ENCODE measurements at places on chromosomes 2 and 18.

DNA sequence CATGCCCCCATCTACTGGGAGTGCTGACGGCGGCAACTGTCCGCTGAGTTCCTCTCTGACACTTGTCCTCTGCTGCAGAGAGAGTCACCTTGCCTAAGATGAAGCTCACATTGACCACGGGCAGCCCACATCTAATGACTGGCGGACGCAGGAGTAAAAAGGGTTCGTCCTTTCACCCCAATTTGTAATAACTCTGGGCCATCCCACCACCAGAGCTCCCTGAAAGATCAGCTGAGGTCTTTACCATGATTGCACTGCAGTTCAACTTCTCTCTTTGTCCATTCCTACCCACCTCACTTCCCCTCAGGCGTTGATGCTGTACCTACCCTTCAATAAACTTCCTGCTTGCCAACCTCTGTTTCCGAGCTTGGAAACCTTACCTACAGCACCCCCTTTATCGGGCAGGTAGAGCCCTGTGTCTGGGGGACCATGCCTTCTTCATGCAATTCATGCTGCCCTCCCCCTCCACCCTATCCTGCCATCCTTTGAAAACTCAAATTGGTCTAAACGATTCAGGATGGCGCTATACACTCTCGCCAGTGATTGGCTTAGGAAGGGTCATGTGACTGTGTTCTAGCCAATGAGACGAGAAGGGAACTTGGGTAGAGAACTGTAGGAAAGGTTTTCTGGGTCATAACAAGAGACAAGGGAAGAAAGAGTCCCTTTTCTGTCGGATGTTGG is 10.3 kb upstream of the B3GNT2 start:
- DNase-seq = no peak

DNA sequence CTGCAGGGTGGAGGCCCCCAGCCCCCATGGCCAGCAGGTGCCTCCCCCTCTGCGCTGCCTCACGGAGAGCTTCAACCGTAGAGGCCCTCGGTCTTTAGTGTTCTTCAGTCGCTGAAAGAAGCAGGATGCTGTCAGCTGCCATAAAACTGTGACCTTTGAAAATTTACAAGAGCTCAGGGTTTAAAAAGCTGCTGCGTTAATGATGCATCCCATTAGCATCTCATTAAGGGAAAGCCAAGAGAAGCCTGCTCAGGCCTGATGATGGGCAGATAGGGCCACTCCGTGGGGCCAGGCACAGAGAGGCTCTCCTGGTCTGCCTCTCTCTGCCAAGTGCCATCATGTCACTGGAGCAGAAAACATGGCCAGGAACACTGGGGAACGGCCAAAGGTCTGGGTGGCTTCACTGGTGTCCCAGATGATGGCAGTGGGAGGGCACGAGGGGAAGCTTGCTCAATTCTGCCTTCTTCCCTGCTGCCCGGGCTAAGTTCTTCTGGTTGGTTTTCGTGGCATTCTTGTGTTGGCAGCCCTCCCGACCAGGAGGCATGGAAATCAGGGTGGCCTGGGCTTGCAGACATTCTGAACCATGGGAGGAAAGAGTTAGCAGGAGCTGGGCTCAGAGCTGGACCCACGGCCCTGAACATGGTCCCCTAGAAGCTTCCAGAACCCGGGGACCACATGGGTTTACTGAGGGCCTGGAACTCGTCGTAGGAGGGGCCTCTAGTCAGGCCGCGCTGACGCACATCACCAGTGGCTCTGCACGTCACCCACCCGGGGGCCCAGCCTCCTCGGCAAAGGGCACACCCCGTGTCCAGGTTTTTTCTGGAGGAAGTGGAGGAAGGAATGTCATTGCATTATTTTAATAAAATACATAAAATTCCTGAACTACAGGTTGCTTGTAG is 250.7 kb downstream of the KLHL29 start:
- DNase-seq = no peak

- no peak for DNase-seq
Observed at GRCh38 chr2:102367331-102367971, 11.9 kb downstream of the IL18R1 start.

- no peak for DNase-seq
Observed at GRCh38 chr18:12656938-12657683, 796 bp downstream of the SPIRE1 start.

DNA sequence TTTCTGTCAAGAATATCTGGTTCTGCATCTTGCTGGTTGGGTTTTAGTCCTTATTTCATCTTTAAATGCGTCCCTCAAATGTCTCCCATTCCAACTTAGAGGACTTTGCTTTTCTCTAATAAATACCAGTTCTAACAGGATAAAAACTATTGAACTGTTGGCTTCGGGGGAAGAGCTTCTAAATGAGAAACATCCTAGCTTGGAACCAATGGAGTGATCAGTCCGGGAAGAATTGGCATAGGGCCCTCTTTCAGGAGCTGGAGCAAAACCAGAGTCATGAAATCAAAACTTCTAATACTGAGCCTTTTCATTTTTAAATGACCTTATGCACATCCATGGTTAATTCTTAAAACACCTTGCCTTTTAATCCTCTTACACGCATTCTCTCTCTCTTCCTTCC is 401.6 kb upstream of the SMIM21 start:
- no peak for DNase-seq

DNA sequence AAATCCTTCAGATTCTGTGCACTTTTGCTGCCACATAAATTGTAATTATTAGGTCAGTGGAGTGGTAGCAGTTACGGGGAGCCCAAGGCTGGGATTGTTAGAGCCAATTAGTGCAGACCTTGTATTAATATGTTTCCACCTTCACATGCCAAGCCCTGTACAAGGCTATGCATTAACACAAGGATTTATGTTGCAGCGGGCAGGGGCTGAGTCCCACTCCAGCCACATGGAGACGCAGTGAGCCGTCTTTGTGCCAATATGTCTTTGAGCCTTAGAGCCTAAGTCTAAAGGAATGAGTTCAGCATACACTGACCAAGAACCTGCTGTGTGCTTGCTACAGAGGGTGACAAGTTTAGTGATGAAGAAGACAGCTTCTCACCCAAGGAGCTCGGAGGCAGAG is 238.2 kb downstream of the TSN start:
- no peak for DNase-seq

GRCh38 chr2:128037649-128038048 is 9.8 kb upstream of the SAP130 start:
- DNase-seq = no peak

GRCh38 chr2:140650825-140651224 is 1480.0 kb downstream of the LRP1B start:
- DNase-seq = no peak

- no peak for DNase-seq
Observed at GRCh38 chr2:233938676-233939370, 21.6 kb downstream of the TRPM8 start.

GRCh38 chr2:10233131-10234012 is 69.3 kb upstream of the HPCAL1 start:
- no peak for DNase-seq

GRCh38 chr2:227464851-227465250 is 7.1 kb upstream of the AGFG1 start:
- no peak for DNase-seq

- no peak for DNase-seq
Observed at GRCh38 chr2:190635781-190636180, 13.1 kb upstream of the NAB1 start.

- no peak for DNase-seq
Observed at GRCh38 chr2:37324536-37324785, 172 bp downstream of the PRKD3 start.

- DNase-seq = no peak
Observed at GRCh38 chr2:240685771-240686371, 3.2 kb upstream of the AQP12B start.

DNA sequence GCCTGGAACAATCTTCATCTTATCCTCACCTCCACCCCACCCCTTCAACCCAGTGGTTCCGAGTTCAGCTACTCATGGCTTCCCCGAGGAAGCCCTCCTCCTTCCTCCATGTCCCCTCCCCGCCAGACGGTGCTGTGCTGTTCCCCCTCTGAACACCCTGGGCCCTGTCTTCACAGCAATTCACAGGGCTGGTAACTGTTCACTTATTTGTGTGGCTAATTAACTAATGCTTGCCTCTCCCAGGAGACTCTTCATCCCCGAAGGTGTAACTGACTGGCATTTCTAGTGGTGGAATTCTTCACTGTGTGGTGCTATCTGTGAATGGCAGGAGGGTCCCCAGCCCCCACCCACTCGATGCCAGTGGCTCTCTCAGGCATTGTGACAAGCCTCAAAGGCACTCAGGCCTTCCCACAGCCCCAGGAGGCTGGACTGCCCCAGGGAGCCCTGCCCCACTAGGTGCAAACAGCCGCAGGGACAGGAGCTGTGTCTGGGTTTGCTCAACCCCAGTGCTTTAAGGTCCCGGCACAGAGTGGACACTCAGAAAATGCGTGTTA is 133.7 kb upstream of the ID2 start:
- no peak for DNase-seq

GRCh38 chr18:8845506-8845905 is 140.2 kb downstream of the MTCL1 start:
- no peak for DNase-seq

DNA sequence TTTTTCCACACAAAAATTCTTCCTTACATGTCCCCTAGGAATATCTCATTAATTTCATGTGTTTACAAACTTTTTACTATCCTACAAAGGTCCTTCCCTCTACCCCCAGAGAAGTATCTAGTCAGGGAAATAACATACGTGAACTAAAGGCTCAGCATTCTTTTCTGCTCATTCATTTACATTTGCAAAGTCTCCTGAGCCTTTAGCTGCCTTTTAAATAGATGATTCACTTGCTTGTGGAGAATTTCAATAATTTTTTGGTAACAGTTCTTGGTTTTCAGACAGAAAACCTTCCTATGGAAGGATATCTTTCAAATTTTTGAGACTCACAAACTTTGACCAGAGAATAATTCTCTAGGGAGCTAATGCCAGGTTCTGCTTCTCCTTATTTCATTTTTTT is 81.5 kb upstream of the RMDN2 start:
- no peak for DNase-seq

- no peak for DNase-seq
Observed at GRCh38 chr2:60947056-60947455, 65.7 kb downstream of the REL start.

GRCh38 chr18:38198956-38199355 is 633.4 kb upstream of the CELF4 start:
- no peak for DNase-seq

DNA sequence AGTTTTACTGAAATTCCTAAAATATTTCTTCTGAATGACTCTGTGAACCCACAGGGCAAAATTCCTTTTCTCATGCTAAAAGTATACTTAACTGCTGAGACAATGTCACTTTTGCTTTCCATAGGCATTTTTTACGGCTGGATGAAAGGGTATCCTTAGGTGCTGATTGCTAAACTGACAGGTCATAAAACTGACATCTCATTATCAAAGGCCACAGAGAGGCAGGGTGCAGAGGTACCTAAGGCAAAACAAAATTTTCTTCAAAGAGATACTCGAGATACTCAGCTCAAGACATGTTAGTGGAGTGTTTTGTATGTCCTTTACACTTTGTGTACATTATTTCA is 62.0 kb upstream of the WDR75 start:
- DNase-seq = no peak

DNA sequence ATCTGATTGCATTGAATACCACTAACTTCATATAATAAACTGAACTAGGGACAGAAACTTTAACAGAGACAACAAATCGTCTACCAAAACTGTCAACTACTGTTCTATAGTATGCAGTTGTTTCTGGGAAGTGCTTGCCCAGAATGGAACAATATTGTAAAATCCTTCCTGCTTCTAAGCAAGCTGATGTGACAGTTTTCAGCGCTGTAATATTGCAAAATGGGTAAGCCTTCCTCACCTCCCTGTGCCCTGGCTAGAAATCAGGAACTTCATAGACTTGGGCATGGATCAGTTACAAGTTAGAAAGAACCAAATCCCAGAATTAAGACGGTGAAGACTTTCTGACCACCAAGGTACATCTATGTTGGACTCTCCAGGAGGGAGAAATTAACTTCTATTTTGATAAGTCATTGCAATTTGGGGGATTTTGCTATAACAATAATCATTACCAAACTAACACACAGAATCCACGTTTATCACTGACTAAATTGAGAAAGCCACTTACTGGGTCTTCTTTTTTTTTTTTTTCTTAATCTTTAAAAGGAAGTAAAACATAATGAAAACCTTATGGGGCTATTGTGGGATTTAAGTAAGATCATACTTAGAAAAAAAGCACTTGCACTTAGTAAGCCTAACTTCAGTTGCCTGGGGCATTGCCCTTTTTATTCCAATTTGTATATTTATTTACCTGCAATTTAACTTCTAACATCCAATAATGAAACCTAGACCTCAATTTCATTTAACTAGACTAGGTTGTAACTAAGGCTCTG is 261.5 kb downstream of the TRIB2 start:
- no peak for DNase-seq

- no peak for DNase-seq
Observed at GRCh38 chr18:21798126-21798525, 57.5 kb downstream of the MIB1 start.

GRCh38 chr2:47264686-47265085 is 109.6 kb upstream of the STPG4 start:
- no peak for DNase-seq

- DNase-seq = no peak
Observed at GRCh38 chr2:37441055-37441454, 96.6 kb downstream of the QPCT start.

DNA sequence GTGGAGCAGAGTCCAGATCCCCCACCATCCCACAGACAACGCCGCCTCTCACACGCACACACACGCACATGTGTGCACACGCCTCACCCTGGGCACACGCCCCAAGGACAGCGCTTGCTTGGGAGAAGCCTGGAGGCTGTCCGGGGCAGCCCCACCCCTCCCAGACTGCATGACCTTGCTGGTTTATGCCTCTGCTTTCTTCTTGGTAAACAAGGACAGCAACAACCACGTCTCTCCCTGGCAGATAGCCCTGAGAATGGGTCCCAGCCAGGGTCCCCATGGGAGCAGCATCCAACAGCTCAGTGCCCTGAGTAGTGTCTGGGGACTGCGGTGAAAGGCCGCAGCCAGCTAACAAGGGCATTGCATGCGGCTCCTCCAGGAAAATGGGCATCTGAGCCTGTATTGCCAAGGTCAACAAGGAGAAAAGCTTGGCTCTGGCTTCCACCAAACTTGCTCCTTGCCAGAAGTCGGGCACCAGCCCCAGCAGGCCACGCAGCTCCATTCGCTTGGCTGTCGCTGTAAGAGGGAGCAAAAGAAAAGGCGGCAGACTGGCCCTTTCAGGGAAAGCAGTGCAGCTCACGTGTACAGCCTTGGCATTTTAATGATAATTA is 234.6 kb downstream of the EIPR1 start:
- DNase-seq = no peak

DNA sequence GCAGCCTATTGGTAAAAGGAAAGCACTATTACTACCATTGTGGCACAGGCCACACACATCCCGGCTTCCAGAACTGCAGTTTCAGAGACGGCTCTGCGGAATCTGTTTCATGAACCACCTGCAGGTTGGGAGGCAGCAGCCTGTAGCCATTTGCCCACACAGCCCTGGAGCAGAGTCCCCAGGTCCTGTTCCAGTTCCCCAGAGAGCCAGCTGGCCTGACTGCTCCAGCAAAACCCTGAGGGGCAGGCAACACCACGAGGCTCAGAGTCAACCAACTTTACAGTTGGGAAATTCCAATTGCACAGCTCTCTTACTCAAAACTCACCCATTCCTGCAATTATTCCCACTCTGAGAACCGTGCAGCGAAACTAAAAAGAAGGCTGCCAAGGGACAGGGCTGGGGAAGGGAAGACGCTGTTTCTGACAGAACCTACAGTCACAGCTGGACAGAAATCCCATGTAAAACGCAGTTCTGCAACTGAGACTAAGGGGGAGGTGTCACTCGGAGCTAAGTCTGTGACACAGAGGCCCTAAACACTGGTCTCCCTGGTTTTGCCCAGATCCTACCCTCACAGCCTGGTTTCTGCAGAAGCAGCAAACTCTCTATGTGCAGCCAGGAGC is 219.4 kb downstream of the TMEM163 start:
- DNase-seq = no peak

- no peak for DNase-seq
Observed at GRCh38 chr2:27051902-27052645, 606 bp downstream of the AGBL5 start.

Measured in NCI-H1436 treated with DMSO at 0.1 percent for 48 hours (cell line).